T1000 (cell line): ENCODE measurements at places on chromosomes 11 and 22.

GRCh38 chr11:58616594-58616993 lies 5.9 kb upstream of the CNTF start:
- no peak for DNase-seq

DNA sequence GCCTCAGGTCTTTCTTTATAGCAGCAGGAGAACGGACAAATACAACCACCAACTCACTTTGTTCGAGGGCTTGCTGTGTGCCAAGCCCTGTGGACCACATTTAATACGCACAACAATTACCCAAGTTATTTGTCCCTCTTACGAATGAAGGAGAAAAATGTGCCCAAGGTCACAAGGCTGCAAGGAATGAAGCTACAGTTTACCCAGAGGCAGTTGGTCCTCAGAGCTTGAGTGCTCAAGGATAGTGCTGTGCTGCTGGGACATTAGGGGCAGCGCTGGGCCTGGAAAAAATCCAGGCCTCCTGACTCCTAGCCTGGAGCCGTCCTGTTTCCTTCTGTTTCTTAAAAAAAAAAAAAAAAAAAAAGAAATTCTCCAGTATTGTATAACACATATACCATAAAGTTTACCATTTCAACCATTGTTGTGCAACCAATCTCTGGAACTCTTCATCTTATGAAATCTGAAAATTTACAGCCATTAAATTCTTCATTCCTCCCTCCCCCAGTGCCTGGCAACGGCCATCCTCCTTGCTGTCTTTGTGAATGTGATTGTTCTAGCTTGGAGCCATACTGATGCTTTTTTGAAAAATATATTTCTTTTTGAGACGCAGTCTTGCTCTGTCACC lies 1.0 kb upstream of the C11orf86 start:
- DNase-seq: no peak

DNA sequence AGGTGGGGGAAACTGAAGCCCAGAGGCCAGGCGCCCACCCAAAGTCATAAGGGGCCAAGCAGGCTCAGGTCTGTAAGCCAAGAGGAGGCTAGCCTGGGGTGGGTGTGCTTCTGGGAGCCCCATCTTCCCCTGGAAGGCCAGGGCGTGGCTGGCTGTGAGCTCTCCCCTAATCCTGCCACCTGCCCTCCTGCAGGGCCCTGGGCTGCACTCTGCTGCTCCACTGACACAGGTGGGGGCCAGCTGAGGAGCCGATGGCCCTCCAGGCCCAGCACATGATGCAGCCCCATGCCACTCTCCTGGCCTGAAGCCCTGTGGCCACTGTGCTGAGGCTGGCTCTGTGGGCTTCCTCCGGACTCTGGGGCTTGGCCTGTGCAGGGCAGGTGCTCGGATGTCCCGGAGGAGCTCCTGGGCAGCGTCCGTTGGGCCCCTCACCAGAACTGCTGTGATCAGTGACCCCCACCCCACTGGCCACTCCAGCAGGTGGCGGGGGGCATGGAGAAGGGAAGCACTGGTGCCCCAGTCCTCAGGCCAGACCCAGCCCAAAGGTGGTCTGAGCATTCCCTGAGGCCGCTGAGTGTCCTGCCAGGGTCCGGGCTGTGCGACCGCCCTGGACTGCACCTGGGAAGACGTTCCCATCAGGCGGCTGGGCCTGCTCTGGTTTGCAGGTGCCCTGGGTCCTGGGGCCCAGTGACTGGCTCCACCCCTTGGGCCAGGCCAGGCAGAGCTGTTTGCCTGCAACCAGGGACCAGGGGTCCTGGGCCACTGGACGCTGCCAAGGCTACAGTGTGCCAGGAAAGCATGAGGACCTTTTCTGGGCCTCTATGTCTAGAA lies 8.5 kb downstream of the PIM3 start:
- no peak for DNase-seq

- peak; percentile 5 for DNase-seq
Measured at GRCh38 chr22:40654522-40655167, 18.1 kb upstream of the MRTFA start.

- no peak for DNase-seq
Measured at GRCh38 chr11:114819028-114819427, 140.7 kb downstream of the NXPE2 start.

DNA sequence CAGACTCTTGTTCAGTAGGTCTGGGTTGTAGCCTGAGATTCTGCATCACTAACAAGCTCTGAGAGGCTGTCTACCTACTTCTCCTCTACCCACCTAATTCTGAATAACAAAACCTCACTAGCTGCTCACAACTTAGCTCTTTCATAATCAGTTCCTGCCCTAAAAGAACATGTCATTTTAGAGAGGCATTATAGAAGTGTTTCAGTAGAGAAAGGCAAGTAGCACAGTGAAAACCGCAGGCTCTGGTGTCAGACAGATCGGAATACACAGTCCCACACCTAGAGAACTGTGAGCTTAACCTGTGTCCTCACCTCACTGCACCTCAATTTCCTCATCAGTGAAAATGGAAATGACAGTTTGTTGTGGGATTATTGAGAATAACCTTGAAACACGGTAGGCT lies 1337.6 kb upstream of the TENM4 start:
- no peak for DNase-seq

DNA sequence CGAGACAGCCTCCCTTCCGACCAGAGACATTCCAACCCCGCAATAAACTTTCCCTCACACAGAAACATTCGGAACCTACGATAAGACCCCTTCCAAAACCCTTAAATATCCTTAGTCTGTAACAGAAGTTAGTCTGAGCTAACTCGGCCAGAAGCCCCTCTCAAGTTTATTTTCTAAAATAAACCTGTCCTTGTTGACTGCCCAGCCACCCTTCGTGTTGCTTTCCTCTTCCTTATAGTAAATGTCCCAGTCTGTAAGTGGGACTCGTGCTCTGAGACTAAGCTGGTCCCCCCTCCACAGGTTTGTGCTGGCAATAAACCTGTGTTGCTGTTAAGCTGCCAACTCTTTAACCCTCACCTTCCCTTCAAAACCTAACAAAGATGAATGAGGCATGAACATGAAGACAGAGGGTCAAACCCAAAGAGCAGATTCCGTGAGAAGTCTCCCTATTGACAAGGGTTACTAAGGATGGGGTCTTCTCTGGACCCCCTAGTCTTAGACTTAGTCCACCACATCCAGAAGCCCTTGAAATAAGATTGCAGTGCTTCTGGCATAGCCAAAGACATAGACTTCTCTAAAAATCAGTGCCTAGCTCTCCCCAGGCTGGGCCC lies 18.2 kb downstream of the MIF start:
- no peak for DNase-seq

GRCh38 chr11:34827228-34827627 lies 89.0 kb downstream of the APIP start:
- DNase-seq: no peak

GRCh38 chr22:26992556-26992955 lies 335.2 kb downstream of the MIAT start:
- no peak for DNase-seq
